ENCODE measurements at places on chromosomes 7 and 10.

GRCh38 chr10:80465839-80466590 lies 11.9 kb downstream of the TSPAN14 start:
- no peak for DNase-seq

GRCh38 chr10:30127120-30127541 lies 67.7 kb upstream of the JCAD start:
- DNase-seq: no peak

- DNase-seq: no peak
Observed at GRCh38 chr7:73439410-73439704, 5.8 kb downstream of the FZD9 start.

GRCh38 chr7:105309235-105310169 lies 79.2 kb downstream of the SRPK2 start:
- DNase-seq: no peak

DNA sequence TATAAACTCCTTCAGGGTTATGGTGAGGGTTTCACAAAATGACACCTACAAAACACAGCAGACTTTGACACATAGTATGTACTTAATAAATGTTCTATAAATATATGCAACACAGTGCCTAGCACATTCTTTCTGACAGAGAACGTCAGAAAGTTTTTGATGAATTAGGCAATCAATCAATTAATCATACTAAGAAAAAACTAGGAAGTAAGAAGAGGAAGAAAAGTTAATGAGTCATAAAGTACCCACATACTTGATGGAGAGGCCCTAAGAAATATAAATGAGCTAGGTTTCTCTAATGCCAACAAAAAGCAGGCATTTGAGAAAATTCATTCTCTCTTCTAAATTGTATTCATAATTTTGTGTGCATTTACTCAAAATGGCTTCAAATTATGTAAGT lies 192.7 kb upstream of the VWC2 start:
- DNase-seq: no peak

DNA sequence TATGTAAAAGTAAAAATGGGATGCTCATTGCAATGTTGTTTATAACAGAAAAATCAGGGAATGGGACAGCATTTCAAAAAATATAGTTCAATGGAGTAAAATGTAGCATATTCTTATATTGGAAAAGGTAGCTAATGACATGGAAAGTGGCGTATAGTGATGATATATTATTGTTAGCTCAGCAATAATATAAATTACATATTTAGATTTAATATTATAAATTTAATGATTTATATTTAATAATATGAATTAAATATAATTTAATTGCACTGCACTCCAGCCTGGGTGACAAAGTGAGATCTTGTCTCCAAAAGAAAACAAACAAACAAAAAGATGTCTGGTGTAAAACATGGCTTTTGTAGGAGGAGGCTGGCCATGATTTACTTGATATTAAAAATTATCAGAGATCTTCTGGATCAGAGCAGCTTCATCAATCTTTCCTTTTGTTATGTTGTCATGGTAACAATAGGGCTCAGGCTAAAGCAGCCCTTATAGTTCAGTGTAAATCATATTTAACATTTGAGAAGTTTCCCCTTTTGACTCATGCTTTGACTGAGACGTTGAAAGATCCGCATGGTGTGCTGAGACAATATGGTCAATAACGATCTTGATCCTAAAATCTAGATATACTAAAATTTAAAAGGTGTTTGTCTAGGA lies 23.2 kb downstream of the OR6B1 start:
- no peak for DNase-seq

- DNase-seq: no peak
Observed at GRCh38 chr10:93404048-93404354, 78.1 kb downstream of the MYOF start.

GRCh38 chr10:4383651-4384098 lies 442.3 kb upstream of the AKR1E2 start:
- no peak for DNase-seq

GRCh38 chr10:130453721-130454542 lies 317.7 kb downstream of the GLRX3 start:
- no peak for DNase-seq

GRCh38 chr7:137096607-137097006 lies 228.2 kb downstream of the CHRM2 start:
- DNase-seq: no peak

- DNase-seq: no peak
Observed at GRCh38 chr7:128400566-128400965, 9.2 kb downstream of the IMPDH1 start.

DNA sequence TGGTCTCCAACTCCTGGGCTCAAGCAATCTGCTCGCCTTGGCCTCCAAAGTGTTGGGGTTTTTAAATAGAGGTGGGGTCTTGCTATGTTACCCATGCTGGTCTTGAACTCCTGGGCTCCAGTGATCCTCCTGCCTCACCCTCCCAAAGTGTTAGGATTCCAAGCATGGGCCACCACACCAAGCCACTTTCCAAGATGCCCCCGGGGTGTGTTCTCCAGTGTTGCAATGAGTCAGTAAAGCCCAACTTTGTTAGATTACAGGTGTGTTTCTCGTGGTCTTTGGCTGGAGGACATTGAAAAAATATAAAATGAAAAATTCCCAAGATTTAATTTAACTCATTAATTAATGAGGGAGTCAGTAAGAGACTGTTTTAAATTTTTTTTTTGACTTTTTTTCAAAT lies 29.2 kb downstream of the TACR2 start:
- no peak for DNase-seq

- no peak for DNase-seq
Observed at GRCh38 chr10:8129438-8129837, 75.0 kb downstream of the GATA3 start.

- DNase-seq: peak; percentile 47
Observed at GRCh38 chr7:154451480-154452457, 399.6 kb downstream of the DPP6 start.

DNA sequence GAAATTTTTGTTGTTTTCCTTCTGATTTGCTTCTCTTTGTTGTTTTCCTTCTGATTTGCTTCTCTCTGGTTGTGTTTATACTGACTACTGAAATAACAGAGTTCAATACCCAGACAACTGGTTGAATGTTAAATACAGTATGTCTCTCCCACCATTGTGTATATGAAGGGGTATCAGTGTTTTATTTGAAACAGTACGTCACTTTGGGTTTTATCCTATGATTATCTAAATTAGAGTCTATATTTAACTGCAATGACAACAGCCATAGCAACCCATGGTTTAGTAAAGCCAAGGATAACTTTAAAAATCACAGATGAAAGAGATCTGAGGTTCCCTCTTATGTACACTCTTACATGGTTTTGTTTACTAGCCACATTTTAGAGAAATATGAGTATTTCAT lies 141.3 kb downstream of the GNAT3 start:
- no peak for DNase-seq

- DNase-seq: no peak
Observed at GRCh38 chr10:74575191-74575720, 251.1 kb upstream of the KAT6B start.

GRCh38 chr7:50314836-50315592 lies 10.5 kb downstream of the IKZF1 start:
- no peak for DNase-seq

DNA sequence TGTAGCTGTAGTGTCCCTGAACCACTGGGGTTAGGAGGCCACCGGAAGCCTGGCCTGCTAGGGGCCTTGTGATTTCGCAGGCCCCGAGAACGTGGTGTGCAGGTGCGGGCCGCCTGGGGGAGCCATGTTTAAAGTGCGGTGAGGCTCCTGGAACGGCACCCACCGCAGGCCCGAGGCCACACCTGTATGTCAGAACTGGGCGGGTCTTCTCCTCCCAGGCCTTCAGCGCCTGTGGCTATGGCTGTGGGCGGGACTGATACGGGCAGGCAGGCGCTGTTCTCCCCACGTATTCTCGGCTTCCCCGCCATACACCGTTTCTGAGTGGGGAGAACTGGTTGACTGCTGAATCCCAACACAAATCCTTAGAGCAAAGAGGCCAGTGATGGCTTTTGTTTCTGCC lies 74.8 kb downstream of the DNAJB6 start:
- no peak for DNase-seq

DNA sequence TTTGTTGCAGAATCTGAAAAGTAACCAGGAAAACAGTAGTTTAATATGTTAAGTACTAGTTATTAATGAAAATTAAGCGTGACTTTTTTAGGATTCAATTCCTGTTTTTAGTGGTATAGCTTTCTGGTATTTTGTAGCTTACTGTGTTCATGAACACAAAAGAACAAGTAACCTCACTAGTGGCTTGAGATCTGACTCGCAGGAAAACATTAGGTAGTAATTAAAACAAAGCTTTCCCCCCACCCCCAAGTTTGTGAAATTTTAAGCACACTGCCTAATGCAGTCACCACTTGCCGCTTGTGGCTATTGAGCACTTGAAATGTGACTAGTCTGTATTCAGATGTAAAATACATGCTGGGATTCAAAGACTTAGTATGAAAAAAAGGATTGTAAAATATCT lies 102.5 kb upstream of the RPA3 start:
- DNase-seq: no peak

- DNase-seq: no peak
Observed at GRCh38 chr10:23610626-23611307, 171.9 kb downstream of the OTUD1 start.

DNA sequence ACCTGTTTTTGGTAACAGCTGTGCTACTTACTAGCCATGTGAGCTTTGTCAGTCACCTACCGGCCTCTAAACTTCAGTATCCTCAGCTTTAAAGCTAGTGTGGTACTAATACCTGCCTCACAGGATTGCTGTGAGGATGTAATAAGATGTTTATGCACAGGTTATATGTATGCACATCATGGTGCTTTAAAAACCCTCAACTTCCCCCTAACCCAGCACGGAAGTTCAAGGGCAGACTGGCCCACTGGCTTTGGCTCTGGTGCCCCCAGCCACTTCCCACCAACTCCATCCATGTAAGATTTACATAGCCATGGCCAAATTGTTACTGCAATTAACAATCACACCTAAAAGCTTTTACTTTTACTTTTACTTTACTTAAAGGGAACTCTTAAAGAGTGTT lies 676.0 kb upstream of the GALNT17 start:
- no peak for DNase-seq

DNA sequence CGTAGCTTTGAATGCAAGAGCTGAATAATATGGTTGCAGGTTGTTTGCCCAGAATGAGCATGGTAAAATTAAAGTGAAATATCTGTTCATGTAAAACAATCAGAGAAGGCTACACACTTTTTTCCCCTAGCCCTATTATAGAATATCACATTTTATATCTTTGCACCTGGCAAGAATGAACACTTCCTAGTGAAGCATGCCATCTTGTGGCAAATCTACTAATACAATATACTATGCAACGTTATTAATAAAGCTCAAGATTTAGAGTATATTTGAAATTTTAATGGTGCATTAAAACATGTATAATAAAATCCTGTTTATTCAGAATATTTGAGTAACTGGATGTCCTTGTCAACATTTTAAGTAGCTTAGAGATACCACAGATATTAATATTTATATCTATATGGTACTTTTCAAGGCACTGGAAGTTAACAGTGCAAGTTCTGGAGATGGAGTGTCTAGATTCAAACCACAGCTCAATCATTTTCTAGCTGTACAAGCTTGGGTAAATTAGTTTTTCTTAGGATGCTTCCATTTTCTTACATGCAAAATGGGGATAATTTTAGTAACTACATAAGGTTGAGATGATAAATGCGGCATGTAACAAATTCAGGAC lies 643.1 kb upstream of the SEMA3D start:
- DNase-seq: no peak

DNA sequence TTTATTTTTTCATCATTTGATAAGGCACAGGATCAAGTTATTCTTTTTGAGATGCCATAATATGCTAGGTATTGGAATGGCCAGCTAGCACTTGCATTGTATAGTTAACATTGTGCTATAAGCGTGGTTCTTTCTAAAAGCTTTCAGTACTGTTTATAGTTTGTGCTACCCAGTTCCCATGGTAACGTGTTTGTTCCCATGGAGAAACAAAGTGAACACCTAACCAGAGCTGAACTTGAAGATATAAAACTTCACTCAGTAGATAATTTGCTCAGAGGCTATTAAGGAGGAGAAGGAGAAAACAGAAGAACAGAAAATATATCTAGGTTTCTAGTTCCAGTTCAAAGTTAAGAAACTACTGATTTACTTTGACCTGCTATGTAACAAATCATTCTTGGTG lies 23.6 kb upstream of the ITGB8 start:
- DNase-seq: no peak

DNA sequence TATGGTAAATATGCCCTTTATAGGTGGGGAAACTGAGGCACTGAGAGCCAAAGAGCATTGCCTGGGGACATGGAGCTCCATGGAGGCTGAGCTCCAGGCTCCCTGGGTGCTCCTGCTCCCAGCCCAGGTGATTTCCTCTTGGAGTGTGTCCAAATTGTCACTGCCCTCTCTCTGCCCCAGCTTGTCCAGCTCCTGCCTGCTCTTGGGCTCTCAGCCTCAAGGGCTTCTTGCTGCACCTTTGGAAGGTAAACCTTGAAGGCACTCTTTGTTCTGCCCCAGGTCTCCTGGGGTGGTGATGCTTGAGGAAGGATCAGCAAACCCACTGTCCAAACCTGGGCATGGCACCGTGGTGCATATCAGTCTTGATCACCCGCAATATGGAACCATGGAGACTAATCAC lies 166.1 kb downstream of the RPS24 start:
- DNase-seq: no peak

DNA sequence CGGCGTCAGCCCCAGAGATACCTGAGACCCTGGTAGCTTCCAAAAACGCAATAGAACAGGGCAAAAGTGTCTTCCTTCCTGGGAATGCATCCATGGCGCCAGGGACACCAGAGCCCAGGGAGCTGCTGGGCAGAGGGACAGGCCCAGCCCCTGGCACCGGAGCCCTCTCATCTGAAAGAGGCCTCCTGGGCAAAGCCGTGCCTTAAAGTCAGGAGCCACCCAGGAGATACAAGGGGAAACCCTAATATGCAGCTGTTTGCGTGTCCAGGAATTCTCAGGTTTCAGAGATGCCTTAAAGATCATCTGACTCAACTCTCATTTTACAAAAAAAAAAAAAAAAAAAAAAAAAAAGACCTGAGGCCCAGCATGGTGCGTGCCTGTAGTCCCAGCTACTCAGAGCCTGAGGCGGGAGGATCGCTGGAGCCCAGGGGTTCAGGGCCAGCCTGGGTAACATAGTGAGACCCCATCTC lies 28.0 kb downstream of the NUDT1 start:
- no peak for DNase-seq

- no peak for DNase-seq
Observed at GRCh38 chr7:52695973-52696595, 339.3 kb upstream of the POM121L12 start.

DNA sequence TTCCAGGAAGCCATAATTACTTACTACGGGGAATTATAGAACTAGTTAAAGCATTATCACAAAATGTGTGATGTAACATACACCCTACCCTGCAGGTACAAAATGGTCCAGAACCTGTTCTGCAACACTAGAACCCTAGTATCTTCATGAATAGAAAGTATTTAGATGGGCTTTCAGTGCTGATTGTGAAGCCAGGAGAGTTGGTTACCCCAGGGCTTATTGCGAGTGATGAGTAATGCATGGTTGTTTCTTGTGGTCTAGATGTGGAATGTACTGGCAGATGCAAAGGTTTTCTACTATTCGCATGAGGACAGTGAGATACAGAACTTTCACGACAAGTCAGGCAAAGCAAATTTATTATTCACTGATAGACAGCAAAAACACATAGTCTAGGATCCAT lies 33.6 kb upstream of the AGR3 start:
- no peak for DNase-seq
